Thymus (tissue), 14 donors: ENCODE measurements at places on chromosomes 11 and 22. TPM values are rescaled to one million over a fixed set of nuclear protein-coding genes. Genes with fewer than 3 reads are reported as not detected.

GRCh38 chr11:130037881-130038585 is 31.7 kb upstream of the APLP2 start:
- no peaks in the 10 kb centered on the region for H3K27me3 ChIP-seq
- H3K36me3 ChIP-seq, result no peaks in the 10 kb centered on the region
- no peak overlapping the region for H3K27ac ChIP-seq
- no peak for DNase-seq
- no peaks in the 10 kb centered on the region for H3K4me1 ChIP-seq
- H3K4me3 ChIP-seq, result no peak overlapping the region

GRCh38 chr22:45528046-45528445 is 25.4 kb downstream of the FBLN1 start:
- peak overlapping the region; percentile 42 for H3K27ac ChIP-seq
- no peak for DNase-seq
- no peaks in the 10 kb centered on the region for H3K27me3 ChIP-seq
- H3K4me1 ChIP-seq, result peaks cover 18% of the 10 kb centered on the region
- no peaks in the 10 kb centered on the region for H3K36me3 ChIP-seq

DNA sequence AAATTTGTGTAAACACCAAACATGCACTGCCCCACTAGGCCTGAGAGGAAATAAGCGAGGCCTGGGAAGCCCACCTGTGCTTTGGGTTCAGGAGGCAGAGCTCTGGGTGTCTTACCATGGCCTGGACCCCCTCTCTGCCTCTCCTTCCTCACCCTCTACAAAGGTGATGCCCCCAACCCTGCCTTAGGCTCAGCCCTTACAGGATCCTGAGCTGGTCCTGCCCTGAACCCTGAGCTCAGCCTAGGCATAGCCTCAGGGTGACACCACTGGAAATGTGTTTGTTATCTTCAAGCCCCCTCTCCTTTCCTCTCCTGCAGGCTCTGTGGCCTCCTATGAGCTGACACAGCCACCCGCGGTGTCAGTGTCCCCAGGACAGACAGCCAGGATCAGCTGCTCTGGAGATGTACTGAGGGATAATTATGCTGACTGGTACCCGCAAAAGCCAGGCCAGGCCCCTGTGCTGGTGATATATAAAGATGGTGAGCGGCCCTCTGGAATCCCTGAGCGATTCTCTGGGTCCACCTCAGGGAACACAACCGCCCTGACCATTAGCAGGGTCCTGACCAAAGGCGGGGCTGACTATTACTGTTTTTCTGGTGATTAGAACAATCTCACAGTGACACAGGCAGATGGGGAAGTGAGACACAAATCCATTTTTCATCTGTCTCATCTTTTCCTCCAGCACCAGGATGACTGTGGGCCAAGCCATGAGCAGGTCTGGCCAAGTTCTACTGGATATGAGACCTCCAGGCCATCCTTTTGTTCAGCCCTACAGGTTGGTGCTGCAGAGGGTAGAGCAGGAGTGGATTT is 117.8 kb downstream of the GGTLC2 start:
- no peak overlapping the region for H3K4me3 ChIP-seq
- no peaks in the 10 kb centered on the region for H3K36me3 ChIP-seq
- H3K27ac ChIP-seq, result no peak overlapping the region
- H3K27me3 ChIP-seq, result no peaks in the 10 kb centered on the region

The ILK gene
- total RNA-seq, result 68.6 TPM

The PATE3 gene
- total RNA-seq, result not detected
